ENCODE measurements at places on chromosomes 2 and 18. TPM values are rescaled to one million over a fixed set of nuclear protein-coding genes. Genes with fewer than 3 reads are reported as not detected.

The YWHAQ gene
- 455 TPM for total RNA-seq

The ME2 gene
- 39.0 TPM for total RNA-seq

The PRKAG3 gene
- not detected for total RNA-seq

The KCNG2 gene
- total RNA-seq: 0.13 TPM

The TSPYL6 gene
- not detected for total RNA-seq

The PDE1A gene
- 3.5 TPM for total RNA-seq

The MMADHC gene
- 155 TPM for total RNA-seq

The GRP gene
- not detected for total RNA-seq

The POTEC gene
- total RNA-seq: not detected

The ZRANB3 gene
- total RNA-seq: 10.4 TPM

The ITGB6 gene
- total RNA-seq: 11.6 TPM

The BARD1 gene
- 23.5 TPM for total RNA-seq

The LIMS3 gene
- 4.5 TPM for total RNA-seq

The PRSS56 gene
- 0.40 TPM for total RNA-seq

The PAX8 gene
- 2.3 TPM for total RNA-seq

The CDH19 gene
- not detected for total RNA-seq

The GAD1 gene
- total RNA-seq: 0.29 TPM

The RBKS gene
- 1.5 TPM for total RNA-seq

The TBR1 gene
- total RNA-seq: not detected

The NDUFS1 gene
- total RNA-seq: 134 TPM

The STK11IP gene
- total RNA-seq: 11.6 TPM

The PASK gene
- 8.3 TPM for total RNA-seq

The GALNT5 gene
- total RNA-seq: 70.6 TPM

The ESPNL gene
- 14.2 TPM for total RNA-seq

The PLEKHH2 gene
- total RNA-seq: 2.8 TPM

The CYRIA gene
- total RNA-seq: 3.5 TPM

The FLACC1 gene
- 1.3 TPM for total RNA-seq

The IL1RL1 gene
- total RNA-seq: not detected

Data from LHCN-M2 (cell line).